CD4-positive, alpha-beta T cell treated with Interleukin-17A for 1 hour (primary cell): ENCODE measurements at places on chromosomes 2 and 18.

- no peak for DNase-seq
Observed at GRCh38 chr2:39772086-39772811, 6.8 kb downstream of the THUMPD2 start.

GRCh38 chr2:181846399-181847197 is 44.9 kb upstream of the ITPRID2 start:
- DNase-seq: no peak

- no peak for DNase-seq
Observed at GRCh38 chr2:150410809-150411208, 76.7 kb downstream of the RND3 start.

DNA sequence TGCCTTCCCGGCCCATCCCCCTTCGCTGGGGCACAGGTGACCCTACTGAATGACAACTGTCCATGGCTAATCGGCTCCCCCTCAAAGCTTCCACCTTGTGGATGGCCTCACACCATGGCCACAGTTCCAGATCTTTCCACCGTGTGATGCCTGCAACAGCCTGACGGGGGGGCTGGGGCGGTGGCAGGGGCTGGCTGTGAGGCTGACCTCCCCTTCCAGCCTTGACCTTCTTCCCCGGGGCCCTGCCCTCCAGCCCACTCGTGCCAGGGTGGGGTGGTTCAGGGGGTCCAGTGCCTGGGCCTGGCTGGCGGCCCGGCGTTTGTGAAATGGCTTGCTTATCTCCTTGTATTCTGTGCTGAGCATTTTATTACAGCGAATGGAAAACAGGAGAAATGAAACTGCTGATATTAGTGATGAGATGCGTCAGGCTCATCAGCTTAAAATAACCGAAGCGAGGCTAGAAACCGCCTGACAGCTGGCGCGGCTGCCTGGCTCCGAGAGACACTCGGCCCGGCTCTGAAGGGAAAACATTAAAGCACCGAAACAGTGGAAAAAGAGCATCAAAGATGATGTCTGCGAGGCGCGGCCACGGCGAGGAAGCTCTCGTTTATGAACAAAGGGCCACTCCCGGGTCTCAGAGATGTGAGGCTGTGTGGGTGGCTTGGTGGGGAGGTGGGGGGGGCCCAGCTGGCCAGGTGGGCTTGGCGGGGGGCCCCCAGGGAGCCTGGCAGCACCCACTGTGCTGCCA is 916 bp upstream of the PDCD1 start:
- peak; percentile 39 for DNase-seq

DNA sequence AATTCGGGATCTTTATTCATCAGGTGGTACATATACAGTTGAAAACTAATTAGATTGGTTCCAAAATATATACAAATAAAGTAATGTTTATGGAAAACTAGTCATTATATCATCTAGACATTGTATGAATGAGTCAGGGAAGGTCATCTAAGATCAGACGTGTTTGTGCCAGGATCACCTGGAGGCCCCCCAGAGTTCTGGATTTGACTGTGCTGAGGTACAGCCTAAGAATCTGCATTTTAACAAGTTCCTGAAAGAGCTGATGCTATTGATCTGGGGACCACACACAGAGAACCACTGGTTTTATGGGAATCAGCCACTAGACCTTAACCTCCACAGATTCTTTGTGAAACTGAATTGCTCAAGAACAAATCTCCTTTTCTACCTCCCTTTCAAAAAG is 43.2 kb downstream of the PARD6G start:
- no peak for DNase-seq

- no peak for DNase-seq
Observed at GRCh38 chr2:166957686-166958085, 69.4 kb downstream of the XIRP2 start.

GRCh38 chr18:63457977-63458376 is 18.8 kb upstream of the SERPINB5 start:
- no peak for DNase-seq

GRCh38 chr2:72951303-72952095 is 34.2 kb downstream of the EMX1 start:
- no peak for DNase-seq

- no peak for DNase-seq
Observed at GRCh38 chr2:210302326-210302725, 12.6 kb downstream of the MYL1 start.

DNA sequence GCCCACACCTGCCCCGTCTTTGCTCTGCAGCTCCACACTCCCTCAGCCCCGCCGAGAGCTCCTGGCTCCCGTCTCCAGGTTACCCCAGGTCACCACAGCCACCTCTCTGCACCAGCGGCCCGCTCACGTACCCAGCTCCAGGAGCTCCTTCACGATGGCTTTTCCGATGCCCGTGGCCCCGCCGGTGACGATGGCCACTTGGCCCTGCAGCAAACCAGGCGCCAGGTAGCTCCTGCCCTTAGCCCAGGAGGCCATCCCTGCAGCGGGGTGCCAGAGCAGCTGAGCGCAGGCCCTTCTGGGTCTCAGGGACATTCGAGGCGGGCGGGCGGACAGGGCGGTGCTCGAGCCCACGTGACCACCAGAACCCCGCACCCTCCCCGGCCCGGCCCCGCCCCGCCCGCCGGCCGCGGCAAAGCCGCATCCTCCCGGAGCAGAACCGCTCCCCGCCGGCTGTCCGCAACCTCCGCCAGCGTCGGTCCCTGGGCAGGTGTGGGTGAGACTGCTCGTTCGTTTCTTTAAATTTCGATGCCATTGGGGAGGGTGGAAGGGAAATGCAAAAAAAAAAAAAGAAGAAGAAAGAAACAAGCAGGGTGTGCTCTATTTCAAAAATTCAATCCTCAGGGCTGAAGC is at the start of the genes PECR and TMEM169:
TSS of gene PECR (minus strand) at position 323 of the 630 bp plus-strand sequence. CDS start at position 255, 68 bp downstream.
TSS of gene TMEM169 (plus strand) at position 433 of the 630 bp plus-strand sequence. CDS start 14,045 bp downstream, outside the sequence.
- peak; percentile 74 for DNase-seq

- no peak for DNase-seq
Observed at GRCh38 chr2:70766357-70767078, 1.5 kb downstream of the ADD2 start.

DNA sequence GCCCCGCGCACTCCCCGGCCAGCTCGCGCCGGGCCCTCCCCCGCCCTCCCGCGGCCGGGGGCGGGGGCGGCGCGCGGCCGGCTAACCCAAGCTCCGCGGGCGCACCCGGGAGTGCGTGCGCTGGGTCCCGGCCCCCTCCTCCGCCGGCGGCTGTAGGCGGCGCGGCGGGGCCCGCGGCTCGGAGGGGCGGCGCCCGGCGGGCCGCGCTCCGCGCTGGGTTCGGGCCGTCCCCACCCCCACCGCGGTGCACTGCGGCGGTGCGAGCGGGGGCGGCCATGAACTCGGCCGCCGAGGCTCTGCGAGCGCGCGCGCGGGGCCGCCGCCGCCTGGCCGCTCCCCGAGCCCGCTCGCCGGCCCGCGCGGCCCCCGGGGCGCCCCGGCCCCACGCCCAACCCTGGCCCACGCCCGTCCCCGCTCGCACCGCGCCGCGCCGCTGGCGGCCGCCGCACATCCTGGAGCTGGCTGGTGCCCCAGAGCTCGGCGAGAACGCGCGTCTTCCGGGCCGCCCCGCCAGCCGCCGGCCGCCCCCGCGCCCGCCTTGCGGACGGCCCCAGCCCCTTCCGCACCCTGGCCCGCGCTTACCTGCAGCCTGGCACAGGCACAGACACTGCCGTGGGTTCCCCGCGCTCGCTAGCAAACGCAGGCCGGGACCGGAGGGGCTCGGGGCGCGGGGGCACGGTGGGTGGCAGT is at the start of gene ZBTB14:
TSS of gene ZBTB14 (minus strand) at position 496 of the 690 bp plus-strand sequence. CDS start 2,480 bp downstream, outside the sequence.
- peak; percentile 70 for DNase-seq

- DNase-seq: no peak
Observed at GRCh38 chr2:234919711-234920110, 32.1 kb upstream of the SH3BP4 start.

- DNase-seq: no peak
Observed at GRCh38 chr2:169984145-169984544, 156.9 kb downstream of the UBR3 start.

GRCh38 chr2:163347982-163348856 is 387.6 kb downstream of the FIGN start:
- DNase-seq: no peak

- DNase-seq: no peak
Observed at GRCh38 chr2:220995581-220995980, 576.5 kb downstream of the EPHA4 start.

DNA sequence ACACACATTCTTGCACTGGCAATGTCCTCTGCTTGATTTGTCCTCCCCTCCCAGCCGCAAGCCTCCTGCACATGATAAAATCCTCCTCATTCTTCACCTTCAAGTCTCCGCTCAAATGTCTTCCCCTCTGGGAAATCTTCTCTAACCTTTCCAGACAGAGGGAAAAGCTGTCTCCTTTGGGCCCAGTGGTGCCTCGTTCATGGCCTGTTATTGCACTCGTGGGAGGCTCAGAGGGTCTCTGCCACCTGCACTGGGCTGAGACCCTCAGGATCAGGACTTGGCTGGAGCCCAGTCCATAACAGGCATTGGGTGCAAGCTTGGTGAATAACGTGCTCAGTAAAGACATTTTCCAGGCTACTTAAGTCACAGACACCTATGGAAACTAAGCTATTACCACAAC is 68.6 kb downstream of the PTGR3 start:
- DNase-seq: no peak

- no peak for DNase-seq
Observed at GRCh38 chr18:42339372-42339771, 384.3 kb downstream of the PIK3C3 start.

- DNase-seq: no peak
Observed at GRCh38 chr2:40034801-40035200, 255.7 kb upstream of the THUMPD2 start.

DNA sequence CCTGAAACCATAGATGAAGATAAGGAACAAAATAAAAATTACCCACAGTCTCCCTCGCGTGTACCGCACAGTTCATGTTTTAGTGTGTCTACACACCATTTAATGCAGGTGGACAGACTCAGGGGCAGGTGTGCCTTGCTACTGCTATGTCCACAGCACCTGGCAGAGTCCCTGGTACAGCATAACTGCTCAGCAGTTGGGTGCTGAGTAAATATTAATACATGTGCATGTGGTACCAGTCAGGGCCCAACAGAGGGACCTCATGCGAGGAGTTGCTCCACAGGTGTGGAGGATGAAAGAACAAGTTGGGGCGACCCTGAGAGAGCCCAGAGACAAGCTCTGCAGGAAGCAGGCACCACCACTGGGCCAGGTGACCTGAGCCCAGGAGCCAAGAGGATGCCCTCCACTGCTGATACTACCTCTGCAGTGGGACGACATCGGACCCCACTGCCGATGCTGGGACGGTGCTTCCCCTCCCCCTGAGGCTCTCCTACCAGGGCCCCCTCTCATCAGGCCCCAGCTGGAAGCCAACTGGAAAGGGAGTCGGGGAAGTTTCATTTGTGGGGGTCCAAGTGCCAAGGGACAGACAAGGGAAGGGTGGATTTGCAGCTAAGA is 100.8 kb downstream of the NEDD4L start:
- DNase-seq: no peak

DNA sequence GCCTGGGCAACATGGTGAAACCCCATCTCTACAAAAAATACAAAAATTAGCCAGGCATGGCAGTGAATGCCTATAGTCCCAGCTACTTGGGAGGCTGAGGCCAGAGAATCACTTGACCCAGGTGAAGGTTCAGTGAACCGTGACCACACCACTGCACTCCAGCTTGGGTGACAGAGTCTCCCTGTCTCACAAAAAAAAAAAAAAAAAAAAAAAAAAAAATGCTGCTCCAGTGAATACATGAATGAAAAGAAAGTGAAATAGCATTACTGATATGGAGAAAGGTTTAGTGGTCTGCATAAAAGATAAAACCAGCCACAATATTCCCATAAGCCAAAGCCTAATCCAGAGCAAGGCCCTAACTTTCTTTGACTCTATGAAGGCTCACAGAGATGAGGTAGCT is 44.5 kb downstream of the METTL8 start:
- DNase-seq: no peak

DNA sequence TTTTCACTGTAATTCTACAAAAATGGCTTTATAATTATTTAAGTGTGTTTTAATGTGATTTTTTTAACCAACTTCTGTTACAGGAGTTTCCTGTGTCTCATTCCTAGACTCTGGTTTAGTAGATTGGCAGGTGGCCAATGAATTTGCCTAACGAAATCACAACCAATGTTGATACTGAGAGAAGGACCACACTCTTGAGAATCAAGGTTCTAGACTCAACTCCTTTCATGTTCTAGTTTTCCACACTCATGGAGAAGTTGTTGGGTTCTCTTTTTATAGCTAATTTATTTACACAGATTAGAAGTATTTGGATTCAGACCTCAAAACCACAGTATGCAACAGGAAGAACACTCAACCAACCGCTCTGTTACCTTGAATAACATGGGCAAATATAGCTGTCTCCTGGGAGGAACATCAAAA is 22.6 kb upstream of the USP34 start:
- peak; percentile 25 for DNase-seq

DNA sequence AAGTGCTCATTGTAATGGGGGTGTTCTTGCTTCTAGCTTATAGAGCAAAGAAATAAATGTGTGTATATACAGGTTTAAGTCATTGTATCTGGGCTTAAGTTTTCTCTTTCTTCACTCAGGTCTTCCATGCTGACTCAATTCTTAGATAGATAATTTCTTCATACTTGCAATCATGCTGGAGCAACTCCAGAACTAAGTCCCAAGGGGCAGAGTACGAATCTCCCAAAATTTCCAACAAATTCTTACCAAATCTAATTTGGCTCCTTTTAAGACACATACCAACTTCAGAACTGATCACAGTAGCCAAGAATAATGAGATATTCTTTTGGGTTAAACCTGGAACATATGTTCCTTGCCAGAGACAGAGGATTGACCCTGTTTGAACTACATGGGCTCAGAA is 4.3 kb upstream of the SPAG16 start:
- no peak for DNase-seq

DNA sequence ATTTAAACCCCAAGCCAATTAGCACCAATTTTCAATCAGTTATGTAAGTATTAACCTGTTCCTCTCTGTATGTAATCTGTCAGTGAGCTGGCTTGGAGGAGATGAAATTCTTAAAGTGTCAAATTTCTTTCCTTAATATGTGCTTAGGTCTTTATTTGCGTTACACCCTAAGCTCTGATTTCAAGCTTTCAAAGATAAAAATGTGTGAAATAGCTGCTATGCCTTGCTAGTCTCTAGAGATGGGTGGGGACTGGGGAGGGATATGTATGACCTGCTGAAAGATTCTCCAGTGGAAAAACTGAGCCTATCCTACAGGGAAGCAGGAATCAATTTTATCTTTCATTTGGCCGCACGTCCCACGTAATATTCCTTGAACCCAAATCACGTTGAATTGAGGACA is 264.5 kb downstream of the RND3 start:
- no peak for DNase-seq
